ENCODE measurements at places on chromosomes 13 and 19.

DNA sequence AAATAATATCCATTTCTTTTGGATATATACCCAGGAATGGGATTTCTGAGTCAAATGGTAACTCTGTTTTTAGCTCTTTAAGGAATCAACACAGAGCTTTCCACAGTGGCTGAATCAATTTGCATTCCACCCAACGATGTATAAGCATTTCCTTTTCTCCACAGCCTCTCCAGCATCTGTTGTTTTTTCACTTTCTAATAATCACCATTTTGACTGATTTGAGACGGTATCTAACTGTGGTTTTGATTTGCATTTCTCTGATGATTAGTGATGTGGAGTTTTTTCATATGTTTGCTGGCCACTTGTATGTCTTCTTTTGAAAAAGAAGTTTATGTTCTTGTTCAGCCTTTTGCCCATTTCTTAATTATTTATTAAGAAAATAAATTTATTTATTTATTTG, 352.2 kb upstream of the OBI1 start:
- DNase-seq = no peak

- DNase-seq = no peak
Observed at GRCh38 chr13:40981361-40981760, 37.8 kb downstream of the ELF1 start.

- no peak for DNase-seq
Observed at GRCh38 chr13:49539313-49539712, 43.6 kb downstream of the PHF11 start.

DNA sequence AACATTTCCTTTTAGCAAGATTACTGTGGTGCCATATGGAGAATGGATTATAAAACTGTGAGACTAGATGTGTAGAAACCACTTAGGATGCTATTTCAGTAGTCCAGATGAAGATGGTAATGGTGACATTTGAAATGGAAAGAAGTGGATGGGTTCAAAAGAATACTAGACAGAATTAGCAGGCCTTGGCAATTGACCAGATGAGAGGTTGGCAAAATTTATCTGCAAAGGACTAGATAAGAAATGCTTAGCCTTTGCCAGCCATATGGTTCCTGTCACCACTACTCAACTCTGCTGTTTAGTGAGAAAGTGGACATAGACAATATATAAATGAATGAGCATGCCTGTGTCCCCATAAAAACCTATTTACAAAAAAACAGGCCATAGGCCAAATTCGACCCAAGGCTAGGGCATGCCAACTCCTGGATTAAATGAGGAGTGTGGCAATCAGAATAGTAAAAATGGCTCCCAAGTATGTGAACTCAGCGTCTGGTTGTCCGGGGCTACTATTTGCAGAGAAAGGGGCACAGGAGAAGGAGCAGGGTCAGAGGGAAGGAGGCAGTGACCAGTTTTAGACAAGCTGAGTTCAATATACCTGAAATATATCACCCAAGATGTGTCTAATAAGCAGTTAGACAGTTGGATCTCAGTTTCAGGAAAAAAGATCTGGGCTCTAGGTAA, 98.4 kb downstream of the ENOX1 start:
- no peak for DNase-seq

GRCh38 chr13:47317356-47317755, 420.5 kb upstream of the HTR2A start:
- no peak for DNase-seq

DNA sequence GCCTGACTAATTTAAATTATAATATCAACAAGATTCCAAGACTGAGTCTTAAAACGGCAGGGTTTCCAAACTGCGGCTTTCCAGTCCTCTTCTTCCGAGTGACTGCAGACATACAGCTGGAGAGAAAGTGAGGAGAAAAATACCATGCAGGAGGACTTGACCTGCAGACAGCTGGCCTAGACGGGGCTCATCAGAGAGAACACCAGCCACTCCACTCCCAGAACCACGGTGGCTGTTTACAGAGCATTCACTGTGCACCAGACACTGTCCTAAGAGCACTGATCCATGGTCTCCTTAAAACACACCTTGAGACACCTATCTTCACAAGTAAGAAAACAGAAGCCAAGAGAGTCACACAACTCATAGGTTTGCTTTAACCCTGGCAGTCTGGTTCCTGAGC, 152.7 kb downstream of the MIPEP start:
- DNase-seq = no peak

DNA sequence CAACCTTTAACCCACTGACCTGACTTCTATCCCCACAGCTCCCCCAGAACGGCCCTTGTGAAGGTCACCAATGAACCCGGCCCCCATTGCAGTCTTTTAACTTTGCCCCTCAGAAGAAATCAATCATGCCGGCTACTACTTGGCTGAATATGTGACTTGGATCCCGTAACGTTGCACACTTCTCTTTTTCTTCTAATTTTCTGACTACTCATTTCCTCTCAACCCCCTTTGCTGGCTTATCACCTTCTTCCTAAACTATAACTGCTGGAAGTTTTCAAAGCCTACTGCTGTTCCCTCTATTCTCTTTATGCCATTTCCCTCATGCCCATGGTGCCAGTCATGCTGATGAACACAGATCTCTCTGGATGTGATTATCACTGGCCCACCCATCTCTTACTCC, 367.6 kb downstream of the DNAJC15 start:
- DNase-seq = no peak

GRCh38 chr19:9075064-9075949, 11.6 kb upstream of the OR1M1 start:
- DNase-seq = peak; percentile 71

GRCh38 chr19:57583104-57583520, 833 bp upstream of the ZIK1 start:
- DNase-seq = no peak

DNA sequence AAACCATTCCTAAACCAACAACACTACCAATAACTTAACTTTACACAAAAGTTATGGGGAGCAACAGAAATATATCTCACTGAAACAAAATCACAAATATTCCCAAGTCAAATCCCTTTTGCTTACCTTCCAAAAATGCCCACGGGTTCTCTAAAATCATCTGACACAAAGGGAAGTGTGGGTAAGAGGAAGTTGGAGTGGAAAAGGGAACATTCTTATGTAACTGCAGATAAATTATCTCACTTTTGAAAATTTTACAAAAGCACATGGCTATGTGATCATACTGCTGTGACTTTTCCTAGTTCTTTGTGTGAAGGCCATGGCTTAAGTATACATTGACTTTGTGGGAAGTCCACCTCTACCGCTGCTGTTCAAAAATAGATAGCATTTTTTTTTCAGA, 350.5 kb downstream of the GPC6 start:
- no peak for DNase-seq

- no peak for DNase-seq
Observed at GRCh38 chr13:93776936-93777335, 550.3 kb downstream of the GPC6 start.

DNA sequence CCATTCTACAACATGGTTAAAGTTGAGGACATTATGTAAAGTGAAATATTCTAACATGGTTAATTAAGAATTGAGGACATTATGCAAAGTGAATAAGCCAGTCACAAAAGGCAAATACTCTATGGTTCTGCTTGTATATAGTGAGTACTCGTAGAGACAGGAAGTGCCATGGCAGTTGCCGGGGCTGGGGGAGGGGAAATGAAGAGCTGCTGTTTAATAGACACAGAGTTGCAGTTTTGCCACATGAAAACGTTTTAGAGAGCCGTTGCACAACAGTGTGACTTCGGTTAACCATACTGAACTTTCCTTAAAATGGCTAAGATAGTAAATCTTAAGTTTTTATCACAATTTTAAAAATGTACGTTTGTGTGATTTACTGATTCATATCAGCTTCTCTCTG, 176.9 kb downstream of the SHISA2 start:
- no peak for DNase-seq

GRCh38 chr19:1752757-1753728, at the start of gene ONECUT3:
Gene ONECUT3 (plus strand): TSS chr19:1753506. CDS start chr19:1753663, 157 bp downstream.
- no peak for DNase-seq

- no peak for DNase-seq
Observed at GRCh38 chr13:93953841-93954240, 525.6 kb downstream of the DCT start.

DNA sequence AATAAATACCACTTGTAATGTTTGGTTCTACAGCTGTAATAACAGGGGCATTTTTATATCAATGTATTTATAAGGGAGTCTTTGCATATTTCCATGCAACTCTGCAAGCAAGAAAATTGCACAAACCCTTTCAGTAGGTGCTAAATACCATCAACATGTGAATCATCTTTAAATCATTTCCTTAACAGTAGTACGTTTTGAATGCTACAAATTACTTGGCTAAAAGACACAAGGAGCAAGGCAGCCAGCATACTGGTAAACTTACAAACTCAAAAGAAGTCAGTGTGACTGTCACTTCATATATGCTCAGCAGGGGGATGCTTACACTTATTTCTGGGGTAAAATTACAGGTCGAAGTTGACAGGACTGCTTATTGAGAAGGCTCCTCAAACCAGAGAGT, 402.4 kb downstream of the EFNB2 start:
- no peak for DNase-seq

DNA sequence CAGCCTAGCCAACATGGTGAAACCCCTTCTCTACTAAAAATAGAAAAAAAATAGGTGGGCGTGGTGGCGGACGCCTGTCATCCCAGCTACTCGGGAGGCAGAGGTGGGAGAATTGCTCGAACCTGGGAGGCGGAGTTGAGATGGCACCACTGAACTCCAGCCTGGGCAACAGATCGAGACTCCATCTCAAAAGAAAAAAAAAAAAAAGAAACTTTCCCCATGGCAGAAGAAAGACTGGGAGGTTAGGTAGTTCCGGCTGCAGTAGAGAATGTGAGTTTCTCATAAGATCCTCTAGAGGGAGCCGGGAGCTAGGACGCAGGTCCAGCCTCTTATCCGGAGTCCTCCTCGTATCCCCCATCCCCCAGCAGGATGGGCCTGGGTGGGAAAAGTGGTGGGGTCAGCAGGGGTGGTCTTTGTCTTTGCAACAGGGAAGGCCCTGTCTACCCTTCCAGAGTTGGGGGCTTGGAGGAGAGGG, 13.2 kb upstream of the CREB3L3 start:
- DNase-seq = no peak

- DNase-seq = no peak
Observed at GRCh38 chr19:10885201-10886169, 14.1 kb downstream of the CARM1 start.

GRCh38 chr13:23321535-23322241, 111.8 kb downstream of the SACS start:
- no peak for DNase-seq

Measured in right forelimb (tissue), 1 donor.